RPMI7951 (cell line): ENCODE measurements at places on chromosomes 1 and 21.

- DNase-seq: peak; percentile 26
Measured at GRCh38 chr1:161864577-161864976, 98.5 kb downstream of the ATF6 start.

DNA sequence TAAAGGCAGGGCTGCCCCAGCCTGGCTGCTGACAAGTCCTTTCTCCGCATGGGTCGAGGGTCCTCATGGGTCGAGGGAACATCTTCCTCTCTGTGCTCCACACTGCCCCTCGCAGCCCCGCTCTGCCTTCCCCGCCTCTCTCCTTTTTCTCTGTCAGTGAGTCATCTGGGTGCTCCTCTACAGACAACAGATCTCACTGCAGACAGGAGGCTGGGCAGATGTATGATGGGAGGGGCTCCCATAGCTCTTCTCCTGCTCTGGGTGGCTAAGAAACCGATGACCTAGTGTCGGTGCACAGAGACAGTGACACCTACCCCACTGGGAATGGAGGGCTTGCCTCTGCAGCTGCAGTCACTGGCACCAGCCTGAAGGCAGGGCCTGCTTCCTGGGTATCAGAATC lies 5.5 kb downstream of the KCNA10 start:
- DNase-seq: peak; percentile 14

DNA sequence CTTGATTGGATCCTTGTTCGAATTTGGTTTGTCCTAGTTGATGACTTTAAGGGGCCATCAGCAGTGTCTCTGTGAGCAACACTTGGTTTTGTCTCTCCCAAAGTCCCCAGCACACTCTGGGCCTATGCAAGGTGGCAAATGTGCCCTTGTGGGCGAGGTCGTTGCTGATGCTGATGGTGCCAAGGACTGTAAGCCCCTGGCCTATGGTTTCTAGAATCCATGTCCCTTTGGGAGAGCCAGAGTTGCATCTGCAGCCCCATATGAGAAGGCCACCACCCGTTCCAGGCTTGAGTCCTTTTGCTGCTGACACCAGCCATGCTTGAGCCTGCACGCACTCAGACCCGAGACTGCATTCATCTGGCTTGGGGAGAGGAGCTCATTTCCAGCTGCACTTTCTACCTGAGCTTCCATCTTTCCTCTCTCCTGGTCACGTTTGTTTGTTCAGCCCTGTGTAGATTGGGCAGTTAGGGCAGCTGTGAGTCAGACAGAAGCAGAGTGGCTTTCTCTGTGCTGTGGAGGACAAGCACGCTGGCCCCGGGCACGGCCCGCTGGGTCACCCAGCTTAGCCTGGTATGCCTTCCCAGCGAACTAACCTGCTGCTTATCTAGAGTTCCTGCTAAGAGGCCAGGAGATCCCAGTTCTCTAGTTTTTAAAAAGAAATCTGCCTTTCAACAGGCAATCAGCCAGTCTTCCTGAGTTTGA lies 52.1 kb upstream of the CSF3R start:
- DNase-seq: no peak

- peak; percentile 10 for DNase-seq
Measured at GRCh38 chr21:42685036-42685435, 31.6 kb downstream of the PDE9A start.

DNA sequence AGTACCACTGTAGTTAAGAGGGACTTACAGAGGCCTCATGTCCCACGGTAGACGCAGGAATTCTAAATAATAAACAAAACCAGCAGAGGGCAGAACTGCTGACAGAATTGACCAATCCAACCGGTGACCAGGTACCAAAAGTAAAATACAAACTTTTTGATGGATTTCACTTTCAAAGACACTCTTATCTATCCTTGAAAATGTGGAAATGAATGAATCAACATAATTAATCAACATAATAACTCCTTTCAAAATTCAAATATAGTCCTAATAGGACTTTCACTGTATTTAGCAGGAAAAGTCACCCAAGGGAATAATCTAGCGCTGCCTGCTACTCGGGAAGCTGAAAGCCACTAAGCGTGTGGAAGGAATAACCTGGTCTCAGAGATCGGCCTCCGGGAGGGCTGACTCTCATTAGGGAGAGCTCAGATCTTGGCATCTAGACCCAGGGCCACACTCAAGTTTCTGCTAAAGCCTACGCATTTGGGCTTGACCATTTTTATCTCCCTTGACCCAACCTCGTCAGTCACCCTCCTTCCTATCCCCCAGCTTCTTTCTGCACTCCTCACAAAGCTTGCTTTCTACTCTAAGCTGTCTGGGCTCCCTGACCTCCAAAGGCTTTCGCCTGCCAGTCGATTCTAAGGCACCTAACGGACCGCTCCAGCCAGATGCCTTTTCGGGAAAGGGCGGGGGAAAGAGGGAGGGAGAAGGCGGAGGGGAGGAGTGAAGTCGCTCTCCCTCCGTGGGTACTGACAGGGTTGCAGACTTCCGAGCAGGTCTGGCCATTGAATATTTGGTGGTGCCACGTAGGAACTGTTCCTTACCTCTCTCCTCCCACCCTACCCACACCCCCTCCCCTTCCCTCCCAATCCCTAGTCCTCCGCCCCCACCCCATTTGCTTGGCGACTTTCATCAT lies 1.6 kb downstream of the COL11A1 start:
- peak; percentile 38 for DNase-seq

DNA sequence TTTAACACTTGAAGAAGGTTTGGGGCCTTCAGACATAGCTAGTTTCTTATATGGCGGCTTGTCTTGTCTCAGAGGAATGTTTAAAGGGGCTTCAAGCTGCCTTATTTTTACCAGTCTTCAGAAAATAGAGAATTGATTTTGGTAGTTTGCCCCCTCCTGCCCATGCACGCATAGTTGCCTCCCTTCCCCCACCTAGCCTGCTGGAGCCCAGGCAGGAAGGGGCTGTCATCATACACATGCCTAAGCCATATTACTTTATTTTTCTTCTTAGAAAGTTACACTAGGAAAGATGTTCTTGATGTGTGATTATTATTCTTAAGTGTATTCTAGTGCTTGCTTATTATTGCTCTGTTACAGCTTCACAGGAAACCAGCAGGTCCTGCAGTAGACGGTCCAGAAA lies 18.3 kb downstream of the PBX1 start:
- no peak for DNase-seq

DNA sequence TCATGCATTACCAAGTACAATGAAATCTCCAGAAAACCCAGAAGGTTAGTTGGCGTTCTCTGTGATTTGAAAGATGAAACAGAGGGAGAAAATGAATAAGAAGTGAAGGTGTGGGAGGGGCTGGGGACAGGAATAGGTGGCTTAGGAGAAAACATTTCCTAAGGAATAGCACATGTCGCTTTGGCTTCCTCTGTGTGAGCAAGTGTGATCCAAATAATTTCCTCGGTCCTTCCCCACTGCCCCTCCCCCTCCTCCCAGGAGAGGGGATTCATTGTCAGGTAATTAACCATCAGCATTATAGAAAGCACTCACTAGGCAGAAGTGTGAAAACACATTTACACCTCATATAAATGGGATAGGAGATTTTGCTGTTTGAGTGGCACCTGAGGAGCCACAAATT lies 105.5 kb downstream of the NUF2 start:
- DNase-seq: no peak
